ENCODE measurements at places on chromosomes 11 and 22. TPM values are rescaled to one million over a fixed set of nuclear protein-coding genes. Genes with fewer than 3 reads are reported as not detected.

- DNase-seq: no peak
- H3K4me3 ChIP-seq: no peak overlapping the region
- no peaks in the 10 kb centered on the region for H3K36me3 ChIP-seq
- no peak overlapping the region for H3K27ac ChIP-seq
- no peaks in the 10 kb centered on the region for H3K27me3 ChIP-seq
- peaks cover 24% of the 10 kb centered on the region for H3K4me1 ChIP-seq
Measured at GRCh38 chr11:64237484-64237951, 3.1 kb downstream of the VEGFB start.

- DNase-seq: peak; percentile 69
- no peaks in the 10 kb centered on the region for H3K27me3 ChIP-seq
- no peak overlapping the region for H3K27ac ChIP-seq
- no peak overlapping the region for H3K4me3 ChIP-seq
- H3K4me1 ChIP-seq: peaks cover 26% of the 10 kb centered on the region
Measured at GRCh38 chr11:67371189-67371910, 2.0 kb downstream of the CLCF1 start.

DNA sequence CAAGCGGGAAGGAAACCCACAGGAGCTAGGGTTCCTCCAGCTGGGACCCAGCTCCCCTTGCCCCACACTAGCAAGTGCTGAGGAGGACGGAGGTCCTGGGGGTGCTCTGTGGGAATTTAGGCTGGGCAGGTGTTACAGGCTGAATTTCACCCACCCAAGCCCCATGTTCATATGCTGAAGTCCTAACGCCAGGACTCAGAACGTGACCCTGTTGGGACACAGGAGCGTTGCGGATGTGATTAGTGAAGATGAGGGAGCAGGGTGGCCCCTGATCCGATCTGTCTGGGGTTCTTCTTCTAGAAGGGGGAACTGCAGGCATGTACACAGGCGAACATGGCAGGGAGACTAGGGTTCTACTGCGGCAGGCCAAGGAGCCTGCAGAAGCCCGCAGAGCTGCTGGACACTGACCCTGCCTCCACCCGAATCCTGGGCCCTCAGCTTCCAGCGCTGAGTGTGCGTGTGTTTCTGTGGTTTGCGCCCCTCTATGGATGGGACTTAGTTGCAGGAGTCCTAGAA lies 103.4 kb upstream of the FGF3 start:
- DNase-seq: no peak
- no peaks in the 10 kb centered on the region for H3K36me3 ChIP-seq
- peaks cover 11% of the 10 kb centered on the region for H3K4me1 ChIP-seq
- no peak overlapping the region for H3K27ac ChIP-seq
- H3K4me3 ChIP-seq: no peak overlapping the region

GRCh38 chr11:106021181-106021966 lies 666 bp downstream of the MSANTD4 start:
- H3K4me3 ChIP-seq: peak overlapping the region; percentile 81
- no peaks in the 10 kb centered on the region for H3K27me3 ChIP-seq
- DNase-seq: no peak
- peaks cover 11% of the 10 kb centered on the region for H3K4me1 ChIP-seq
- H3K27ac ChIP-seq: peak overlapping the region; percentile 51
- H3K36me3 ChIP-seq: no peaks in the 10 kb centered on the region

DNA sequence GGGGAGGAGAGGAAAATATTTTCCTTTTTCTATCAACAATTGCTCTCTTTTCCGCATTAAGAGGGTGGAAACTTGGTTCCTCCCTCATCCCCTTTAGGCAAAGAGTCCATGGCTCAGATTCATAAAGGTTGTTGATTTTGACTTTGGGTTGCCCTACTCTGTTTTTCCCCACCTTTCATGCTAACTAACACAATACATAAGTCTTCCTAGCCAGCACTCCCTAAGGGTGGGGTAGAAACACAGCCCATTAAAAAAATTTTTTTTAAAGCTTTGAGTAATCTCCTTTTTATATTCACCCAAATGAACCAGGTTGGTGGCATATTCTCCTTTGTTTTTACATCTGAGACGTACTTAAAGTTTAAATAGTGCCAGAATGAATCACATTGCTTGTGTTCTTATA lies 20.0 kb upstream of the LIN7C start:
- no peaks in the 10 kb centered on the region for H3K4me1 ChIP-seq
- no peaks in the 10 kb centered on the region for H3K27me3 ChIP-seq
- H3K27ac ChIP-seq: no peak overlapping the region
- no peaks in the 10 kb centered on the region for H3K36me3 ChIP-seq

- H3K36me3 ChIP-seq: no peaks in the 10 kb centered on the region
- no peak for DNase-seq
- no peak overlapping the region for H3K4me3 ChIP-seq
Measured at GRCh38 chr11:131943295-131943694, 572.9 kb downstream of the NTM start.

DNA sequence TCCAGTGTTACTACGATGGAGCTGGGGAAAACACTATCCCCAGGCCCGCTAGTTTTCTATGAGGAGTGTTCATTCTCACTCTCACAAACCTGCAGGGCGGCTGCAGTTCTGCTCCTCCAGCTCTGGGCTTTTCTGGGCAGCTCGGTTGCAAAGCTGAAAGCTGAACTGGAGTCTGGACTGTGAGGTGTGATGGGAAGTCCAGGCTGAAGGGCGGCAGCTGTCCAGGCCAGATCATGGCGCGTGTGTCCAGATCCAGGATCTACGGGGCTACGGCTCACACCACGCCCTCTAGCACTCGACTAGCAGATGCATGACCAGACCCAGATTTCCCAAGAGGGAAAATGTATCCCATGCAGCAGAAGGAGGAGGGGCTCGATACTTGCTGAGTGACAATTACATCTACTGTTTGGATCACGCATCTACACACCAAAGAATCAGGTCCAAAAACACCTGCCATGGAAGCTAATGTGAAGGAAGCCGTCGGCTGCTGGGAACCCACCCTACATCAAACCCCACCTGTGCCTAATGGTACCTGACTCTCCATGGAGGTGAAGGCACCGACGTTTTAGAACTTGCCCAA lies 555.0 kb downstream of the BRD1 start:
- H3K4me3 ChIP-seq: no peak overlapping the region
- H3K4me1 ChIP-seq: no peaks in the 10 kb centered on the region
- no peaks in the 10 kb centered on the region for H3K27me3 ChIP-seq
- H3K36me3 ChIP-seq: no peaks in the 10 kb centered on the region

- DNase-seq: peak; percentile 71
- H3K36me3 ChIP-seq: no peaks in the 10 kb centered on the region
- no peaks in the 10 kb centered on the region for H3K27me3 ChIP-seq
- H3K4me3 ChIP-seq: no peak overlapping the region
- H3K27ac ChIP-seq: no peak overlapping the region
Measured at GRCh38 chr11:2166091-2166851, 5.3 kb upstream of the INS start.

- no peak overlapping the region for H3K4me3 ChIP-seq
- H3K27me3 ChIP-seq: no peaks in the 10 kb centered on the region
- H3K27ac ChIP-seq: no peak overlapping the region
- no peak for DNase-seq
Measured at GRCh38 chr11:72863916-72864315, 49.7 kb downstream of the ATG16L2 start.

DNA sequence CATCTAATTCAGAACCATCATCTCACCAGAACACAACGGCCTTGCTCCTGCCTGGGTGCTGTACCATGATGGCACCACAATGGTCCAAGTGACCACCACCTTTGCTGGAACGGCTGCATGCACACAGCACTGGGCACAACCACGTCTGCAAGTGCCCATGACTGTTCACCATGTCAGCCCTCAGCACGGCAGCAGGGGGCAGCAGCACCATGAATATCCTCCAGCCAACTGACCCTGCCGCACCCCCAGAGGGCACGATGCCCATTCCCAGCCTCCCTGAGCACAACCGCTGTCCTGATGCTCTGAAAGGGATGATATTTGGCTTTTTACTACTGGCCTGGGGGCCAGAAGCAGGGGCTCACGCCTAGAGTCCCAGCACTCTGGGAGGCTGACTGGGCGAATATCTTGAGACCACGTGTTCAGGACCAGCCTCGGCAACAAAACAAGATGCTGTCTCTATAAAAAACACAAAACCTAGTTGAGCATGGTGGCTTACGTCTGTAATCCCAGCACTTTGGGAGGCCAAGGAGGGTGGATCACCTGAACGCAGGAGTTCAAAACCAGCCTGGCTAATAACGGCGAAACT lies 25.7 kb downstream of the DRD4 start:
- peaks cover 2% of the 10 kb centered on the region for H3K36me3 ChIP-seq
- H3K27ac ChIP-seq: no peak overlapping the region
- no peaks in the 10 kb centered on the region for H3K4me1 ChIP-seq
- no peak overlapping the region for H3K4me3 ChIP-seq
- DNase-seq: peak; percentile 65

DNA sequence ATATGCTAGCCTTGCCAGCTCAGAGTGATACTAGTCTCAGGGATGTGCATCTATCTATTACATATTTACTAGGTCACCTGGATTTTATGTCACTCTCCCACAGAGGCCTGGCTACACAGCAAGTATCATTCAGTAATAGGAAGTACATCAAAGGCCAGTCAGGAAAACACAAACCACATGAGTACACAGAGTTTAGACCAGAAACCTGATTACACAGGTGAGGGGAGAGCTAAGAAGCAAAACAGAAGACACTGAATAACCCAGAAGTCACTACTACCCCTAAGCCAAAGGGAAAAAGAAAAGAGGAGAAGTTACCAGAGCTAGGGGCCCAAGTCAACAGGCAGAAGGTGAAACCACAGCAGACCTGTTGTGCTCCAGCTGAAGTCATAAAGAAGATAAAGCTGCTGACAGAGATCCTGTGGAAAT lies 13.3 kb downstream of the LPXN start:
- peaks cover 10% of the 10 kb centered on the region for H3K4me1 ChIP-seq
- H3K27ac ChIP-seq: no peak overlapping the region
- no peaks in the 10 kb centered on the region for H3K27me3 ChIP-seq
- no peak overlapping the region for H3K4me3 ChIP-seq
- DNase-seq: no peak
- H3K36me3 ChIP-seq: no peaks in the 10 kb centered on the region

DNA sequence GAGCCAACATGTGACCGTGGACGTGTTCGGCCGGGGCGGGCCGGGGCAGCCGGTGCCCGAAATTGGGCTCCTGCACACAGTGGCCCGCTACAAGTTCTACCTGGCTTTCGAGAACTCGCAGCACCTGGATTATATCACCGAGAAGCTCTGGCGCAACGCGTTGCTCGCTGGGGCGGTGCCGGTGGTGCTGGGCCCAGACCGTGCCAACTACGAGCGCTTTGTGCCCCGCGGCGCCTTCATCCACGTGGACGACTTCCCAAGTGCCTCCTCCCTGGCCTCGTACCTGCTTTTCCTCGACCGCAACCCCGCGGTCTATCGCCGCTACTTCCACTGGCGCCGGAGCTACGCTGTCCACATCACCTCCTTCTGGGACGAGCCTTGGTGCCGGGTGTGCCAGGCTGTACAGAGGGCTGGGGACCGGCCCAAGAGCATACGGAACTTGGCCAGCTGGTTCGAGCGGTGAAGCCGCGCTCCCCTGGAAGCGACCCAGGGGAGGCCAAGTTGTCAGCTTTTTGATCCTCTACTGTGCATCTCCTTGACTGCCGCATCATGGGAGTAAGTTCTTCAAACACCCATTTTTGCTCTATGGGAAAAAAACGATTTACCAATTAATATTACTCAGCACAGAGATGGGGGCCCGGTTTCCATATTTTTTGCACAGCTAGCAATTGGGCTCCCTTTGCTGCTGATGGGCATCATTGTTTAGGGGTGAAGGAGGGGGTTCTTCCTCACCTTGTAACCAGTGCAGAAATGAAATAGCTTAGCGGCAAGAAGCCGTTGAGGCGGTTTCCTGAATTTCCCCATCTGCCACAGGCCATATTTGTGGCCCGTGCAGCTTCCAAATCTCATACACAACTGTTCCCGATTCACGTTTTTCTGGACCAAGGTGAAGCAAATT lies 1.8 kb downstream of the FUT4 start:
- H3K36me3 ChIP-seq: no peaks in the 10 kb centered on the region
- peak; percentile 56 for DNase-seq
- H3K27me3 ChIP-seq: no peaks in the 10 kb centered on the region
- H3K4me1 ChIP-seq: peaks cover 32% of the 10 kb centered on the region
- peak overlapping the region; percentile 71 for H3K4me3 ChIP-seq
- peak overlapping the region; percentile 87 for H3K27ac ChIP-seq

GRCh38 chr11:102293873-102294601 lies 23.2 kb upstream of the BIRC3 start:
- H3K36me3 ChIP-seq: no peaks in the 10 kb centered on the region
- no peaks in the 10 kb centered on the region for H3K4me1 ChIP-seq
- no peak overlapping the region for H3K4me3 ChIP-seq

DNA sequence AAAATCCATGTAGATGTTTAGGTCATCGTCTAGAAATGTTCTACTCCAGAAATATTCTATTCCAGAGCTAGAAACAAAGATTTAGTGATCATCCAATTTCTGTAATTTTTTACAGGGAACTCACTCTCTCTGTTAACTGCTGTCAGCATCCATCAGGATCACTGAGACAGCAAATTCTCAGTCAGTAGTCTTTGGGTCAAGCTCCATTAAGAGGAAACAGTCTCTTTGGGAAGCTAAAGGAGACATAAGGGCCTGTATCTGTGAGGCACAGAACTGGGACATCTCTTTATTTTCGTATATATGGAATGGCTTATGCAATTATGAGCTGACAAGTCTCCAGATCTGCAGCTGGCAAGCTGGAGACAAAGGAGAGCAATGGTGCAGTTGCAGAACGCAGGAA lies 48.3 kb downstream of the PIK3C2A start:
- no peak for DNase-seq
- H3K27me3 ChIP-seq: no peaks in the 10 kb centered on the region
- H3K36me3 ChIP-seq: no peaks in the 10 kb centered on the region

The EMID1 gene
- 8.9 TPM for total RNA-seq

The SMTNL1 gene
- total RNA-seq: 0.18 TPM

The ZNF280B gene
- 3.9 TPM for total RNA-seq

The SLC17A6 gene
- total RNA-seq: not detected

The LMNTD2 gene
- total RNA-seq: 11.9 TPM

The GGTLC2 gene
- total RNA-seq: 0.34 TPM

The LRRC56 gene
- total RNA-seq: 4.4 TPM

The GAB4 gene
- total RNA-seq: not detected

The USP2 gene
- total RNA-seq: 14.4 TPM

The APOA4 gene
- total RNA-seq: 1.8 TPM

The HSPB2 gene
- not detected for total RNA-seq

The DRD2 gene
- 13.9 TPM for total RNA-seq
